ENCODE measurements at places on chromosomes 7 and 10.

DNA sequence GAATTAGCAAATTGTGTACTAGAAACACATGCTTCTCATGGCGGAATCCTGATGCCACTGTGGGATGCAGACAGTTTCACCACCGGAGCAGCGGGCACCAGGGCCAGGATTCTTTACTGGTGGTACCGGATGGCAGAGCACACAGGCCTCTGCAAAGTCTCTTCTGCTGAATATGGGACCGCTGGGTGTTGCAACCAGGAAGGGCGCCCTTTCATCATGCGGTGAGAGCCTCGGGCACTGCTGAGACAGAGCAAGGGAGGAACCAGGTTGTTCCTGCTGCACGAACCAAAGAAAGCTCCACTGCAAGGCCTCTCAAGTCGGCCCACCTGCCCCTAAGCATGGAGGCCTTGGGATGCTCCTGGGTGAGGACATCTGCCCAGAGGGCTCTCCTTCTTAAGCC lies 57.0 kb upstream of the NMT2 start:
- DNase-seq, result no peak

DNA sequence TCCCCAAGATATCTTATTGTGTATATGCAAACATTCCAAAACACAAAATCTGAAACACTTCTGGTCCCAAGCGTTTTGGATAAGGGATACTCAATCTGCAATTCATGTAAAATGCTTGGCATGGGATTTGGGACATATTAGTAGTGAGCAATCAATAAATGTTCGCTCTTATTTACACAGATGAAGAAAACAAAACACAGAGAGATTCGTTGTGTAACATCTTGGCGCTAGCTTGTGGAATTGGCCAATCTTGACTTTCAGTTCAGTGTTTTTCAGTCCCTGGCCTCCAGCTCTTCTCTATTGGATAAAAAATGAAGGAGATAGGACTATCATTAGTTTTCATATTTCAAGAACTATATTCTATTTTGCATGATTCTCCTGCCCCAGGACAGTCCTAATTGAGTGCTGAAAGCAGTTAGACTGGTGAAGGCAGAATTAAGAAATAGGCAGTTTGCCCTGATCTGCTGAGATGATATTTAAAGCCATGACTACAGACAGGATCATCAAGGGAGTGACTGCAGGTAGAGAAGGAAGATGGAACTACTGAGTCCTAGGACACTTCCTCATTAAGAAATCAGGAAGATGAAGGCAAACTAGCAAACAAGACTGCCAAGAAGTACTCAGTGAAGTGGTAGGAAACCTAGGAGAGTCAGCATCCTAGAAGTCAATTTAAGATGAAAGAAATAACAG lies 1.8 kb downstream of the PNLIPRP3 start:
- DNase-seq, result no peak

GRCh38 chr10:126015413-126015812 lies 119.0 kb downstream of the FANK1 start:
- no peak for DNase-seq

- no peak for DNase-seq
Observed at GRCh38 chr7:127967281-127967680, 64.0 kb downstream of the LRRC4 start.

- DNase-seq, result no peak
Observed at GRCh38 chr10:71067098-71067740, 145.2 kb upstream of the UNC5B start.

GRCh38 chr7:130367088-130367755 lies 13.1 kb upstream of the CPA1 start:
- no peak for DNase-seq

DNA sequence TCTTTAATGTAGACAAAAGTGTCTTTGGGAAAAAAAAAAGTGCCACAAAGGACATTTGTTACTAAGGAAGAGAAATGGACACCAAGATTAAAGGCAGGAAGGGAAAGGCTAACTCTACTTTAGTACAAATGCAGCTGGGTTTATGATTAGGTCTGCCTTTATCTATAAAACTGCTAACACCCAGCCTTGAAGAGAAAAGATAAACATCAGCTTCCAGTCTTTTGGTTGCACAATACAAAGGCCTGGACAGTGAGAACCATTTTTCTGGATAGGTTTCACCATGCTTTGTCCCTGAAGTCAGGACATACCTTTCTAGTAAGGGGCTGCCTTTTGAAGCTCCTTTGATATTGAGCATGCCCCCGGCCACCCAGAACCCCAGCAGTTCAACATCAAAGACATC lies 45.1 kb downstream of the ZNF248 start:
- DNase-seq, result no peak

Measured in SIG-M5 (cell line).